Inflammatory macrophage treated with lipopolysaccharide for 1 hour (primary cell): ENCODE measurements at places on chromosomes 16 and 17.

DNA sequence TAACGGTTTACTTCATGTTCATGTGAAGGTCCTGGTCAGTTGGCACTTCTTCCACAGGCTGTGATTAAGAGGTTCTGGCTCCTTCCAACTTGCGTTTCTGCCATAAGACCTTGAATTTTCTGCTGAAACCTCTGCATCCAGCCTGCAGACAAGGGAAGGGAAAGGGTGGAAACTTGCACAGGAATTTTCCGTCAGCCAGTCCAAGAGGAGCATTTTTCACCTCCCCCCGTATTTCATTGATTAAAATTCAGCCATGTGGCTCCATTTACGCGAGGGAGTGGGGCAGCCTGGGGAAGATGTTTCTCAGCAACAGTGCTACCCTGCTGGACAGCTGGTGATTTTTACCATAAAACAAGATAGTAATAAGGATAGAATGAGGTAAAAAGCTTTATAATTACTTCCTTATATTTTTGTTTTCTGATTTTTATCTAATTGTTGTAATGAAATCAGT lies 101.5 kb upstream of the SMIM36 start:
- no peak for DNase-seq

DNA sequence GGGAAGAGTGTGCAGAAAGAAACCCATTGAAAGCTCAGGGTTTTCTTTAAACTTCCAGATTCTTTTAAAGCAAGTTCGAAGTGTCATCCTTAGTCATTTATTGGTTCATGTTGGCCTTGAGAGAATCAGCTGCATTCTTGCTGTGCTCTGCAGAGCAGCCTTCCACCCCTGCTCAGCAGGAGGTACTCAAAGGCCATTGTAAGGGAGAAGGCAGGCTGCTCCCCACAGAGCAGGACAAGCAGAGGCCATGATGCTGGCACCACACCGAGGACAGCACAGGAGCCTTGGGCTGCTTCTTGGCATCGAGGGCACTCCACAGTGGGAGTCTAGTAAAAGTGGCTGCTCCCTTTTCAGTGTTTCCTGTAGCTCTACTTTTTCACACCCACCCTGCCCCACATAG lies 29.6 kb downstream of the NMT1 start:
- no peak for DNase-seq

DNA sequence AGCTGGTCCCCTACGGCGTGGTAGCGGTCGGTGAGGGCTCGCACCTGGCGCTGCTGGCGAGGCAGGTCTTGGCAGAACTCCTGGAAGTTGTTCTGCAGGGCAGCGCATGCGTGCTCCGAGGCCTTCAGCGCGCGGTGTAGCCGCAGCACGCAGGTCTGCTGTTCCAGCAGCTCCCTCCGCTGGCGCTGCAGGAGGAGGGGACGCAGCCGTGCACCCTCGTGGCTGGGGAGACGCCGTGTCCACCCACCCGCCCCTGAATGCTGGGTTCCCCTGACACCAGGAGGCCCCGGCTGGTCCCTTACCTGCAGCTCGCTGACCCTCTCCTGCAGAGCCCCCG lies 12.2 kb downstream of the EVPL start:
- no peak for DNase-seq

GRCh38 chr16:12652924-12653323 lies 150.8 kb downstream of the CPPED1 start:
- no peak for DNase-seq

DNA sequence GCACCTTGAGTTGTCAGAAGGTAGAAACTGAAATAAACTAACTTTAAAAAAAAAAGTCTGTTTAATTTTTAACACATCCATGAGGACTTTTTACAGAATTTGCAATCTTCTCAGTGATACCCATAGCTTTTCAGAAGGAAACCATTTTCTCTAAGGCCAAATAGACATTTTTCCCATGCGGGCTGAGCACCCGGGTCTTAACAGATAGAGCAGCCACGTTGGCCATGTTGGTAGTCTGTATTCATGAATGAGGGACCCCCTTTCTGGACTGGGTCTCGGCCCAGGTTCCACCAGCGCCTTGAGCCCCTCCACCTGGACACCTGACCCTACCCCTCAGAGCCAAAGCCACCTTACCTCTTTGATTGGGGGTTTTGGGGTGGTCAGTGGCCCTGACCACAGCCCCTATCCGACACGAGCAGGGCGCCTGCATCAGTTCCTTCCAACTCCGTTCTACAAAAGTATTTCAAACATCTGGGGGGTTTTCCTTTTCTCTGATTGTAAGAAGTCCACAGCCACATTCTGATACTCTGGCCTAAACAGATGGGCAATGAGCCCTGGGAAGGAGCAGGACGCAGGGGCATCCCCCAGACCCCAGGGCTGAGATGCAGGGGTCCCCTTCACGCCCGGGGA lies 18.0 kb downstream of the CIBAR2 start:
- DNase-seq, result no peak

- no peak for DNase-seq
Measured at GRCh38 chr16:31217136-31217530, 198 bp upstream of the PYDC1 start.

- DNase-seq, result no peak
Measured at GRCh38 chr16:4240624-4241023, 1.3 kb downstream of the SRL start.

DNA sequence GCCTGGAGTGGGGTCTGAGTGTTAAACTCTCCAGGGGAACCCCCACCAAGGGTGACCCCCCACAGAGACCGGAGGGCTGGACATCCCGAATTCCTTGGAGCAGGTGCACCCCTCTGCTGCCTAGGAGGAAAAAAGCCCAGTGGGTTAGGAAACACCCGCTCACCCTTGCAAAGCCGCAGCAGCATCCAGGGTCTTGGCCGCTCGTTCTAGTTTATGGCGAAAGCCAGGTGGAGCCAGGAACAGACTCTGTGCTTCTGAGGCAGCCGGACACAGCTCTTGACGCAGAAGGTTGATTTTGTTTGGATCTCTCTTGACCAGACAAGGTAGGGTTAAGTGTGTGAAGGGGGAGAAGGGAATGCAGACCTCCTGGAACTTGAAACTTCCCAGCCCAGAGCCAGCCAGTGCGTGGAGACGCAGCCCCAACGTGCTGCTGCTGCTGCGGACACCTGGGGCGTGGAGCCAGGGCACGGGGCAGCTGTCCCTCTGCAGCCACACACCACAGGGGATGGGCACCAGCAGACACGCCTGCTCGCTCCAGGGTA lies 154.5 kb downstream of the LAT start:
- no peak for DNase-seq

DNA sequence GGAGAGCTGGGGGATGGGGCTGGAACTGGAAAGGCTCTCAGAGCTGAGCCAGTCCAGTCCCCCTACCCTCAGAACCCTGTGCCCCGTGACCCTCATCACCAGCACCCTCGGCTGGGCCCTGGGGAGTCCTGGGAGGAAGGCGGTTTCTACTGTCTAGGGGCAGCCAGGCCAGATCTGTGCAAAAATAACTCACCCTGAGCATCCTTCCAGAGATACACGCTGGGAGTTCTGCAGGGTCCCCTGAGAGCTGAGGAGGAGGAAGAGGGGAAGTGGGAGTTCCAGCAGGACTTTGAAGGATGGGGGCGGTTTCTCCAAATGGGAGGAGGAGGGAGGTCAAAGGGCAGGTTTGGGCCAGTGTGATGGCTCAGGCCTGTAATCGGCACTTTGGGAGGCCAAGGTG lies 5.0 kb upstream of the SLC4A1 start:
- no peak for DNase-seq

DNA sequence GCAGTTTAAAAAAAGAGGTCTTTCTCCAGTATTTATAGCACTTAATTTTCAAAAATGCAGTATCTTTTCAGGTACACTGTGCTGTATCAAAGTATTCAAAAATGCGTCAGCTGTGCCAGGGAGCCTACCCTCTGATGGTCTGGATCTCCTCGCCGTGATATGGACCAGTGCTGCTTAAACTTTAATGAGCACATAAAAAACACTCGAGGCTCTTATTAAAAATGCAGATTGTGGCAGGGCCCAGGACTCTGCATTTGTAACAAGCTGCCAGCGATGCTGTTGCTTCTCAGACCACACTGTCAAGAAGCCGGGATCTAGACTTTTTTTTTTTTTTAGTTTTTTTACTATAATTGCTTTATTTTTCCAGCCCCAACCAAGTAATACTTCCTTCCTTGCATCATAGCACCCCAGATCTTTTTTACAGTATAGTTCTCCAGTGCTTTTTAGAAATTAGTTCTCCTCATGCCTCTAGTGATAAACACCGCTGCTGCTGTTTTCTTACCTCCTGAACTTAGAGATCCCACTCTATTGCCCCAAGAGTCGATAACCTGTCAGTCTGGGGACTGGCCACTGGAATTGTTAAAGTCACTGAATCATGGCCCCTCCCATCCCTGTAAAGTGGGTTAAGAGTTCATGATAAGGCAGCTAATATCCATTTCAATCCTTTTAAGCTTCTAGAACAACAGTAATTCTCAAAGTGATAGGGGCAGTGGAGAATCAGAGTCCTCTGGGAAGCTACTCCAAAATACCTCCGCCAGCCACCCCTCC lies 1.6 kb upstream of the SMARCD2 start:
- no peak for DNase-seq

DNA sequence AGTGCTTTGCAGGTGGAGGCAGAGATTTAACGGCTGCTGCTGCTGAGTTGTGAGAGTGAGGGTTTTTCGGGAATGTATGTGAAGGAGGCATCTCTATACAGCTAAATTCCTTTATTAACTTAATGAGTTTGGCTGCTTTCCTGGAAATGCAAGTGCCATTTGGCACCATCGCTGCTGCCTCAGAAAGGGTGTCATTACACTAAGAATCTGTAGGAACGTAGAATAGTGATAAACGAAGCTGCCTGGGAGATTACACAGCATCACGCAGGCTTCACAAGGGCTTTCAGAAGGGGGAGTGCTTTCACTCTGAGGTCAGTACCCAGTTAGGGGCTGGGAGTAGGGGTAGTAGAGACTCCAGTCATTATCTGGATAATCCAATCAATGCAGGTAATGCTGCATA lies 14.1 kb upstream of the NLRP1 start:
- DNase-seq, result no peak

DNA sequence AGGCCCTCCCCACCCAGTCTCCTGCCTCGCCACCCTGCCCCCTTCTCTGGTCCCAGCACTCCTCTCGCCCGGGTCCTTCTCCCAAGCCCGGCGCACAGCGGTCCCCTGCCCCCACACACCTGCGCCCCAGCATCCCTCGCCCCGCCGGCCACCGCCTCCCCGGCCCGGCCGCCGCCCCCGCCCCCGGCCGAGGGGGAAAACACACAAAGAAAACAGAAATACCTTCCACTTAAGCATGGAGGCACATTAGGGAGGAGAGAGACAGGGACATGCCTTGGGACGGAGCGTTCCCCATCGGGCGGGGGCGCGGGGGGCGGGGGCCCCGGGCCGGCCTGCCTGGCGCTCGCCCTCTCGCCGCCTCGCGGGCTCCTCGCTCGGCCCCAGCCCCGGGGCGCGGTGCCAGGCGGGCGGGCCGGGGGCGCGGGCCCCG lies 326 bp downstream of the SRCIN1 start:
- DNase-seq, result no peak

GRCh38 chr16:82653550-82654511 lies 27.1 kb downstream of the CDH13 start:
- DNase-seq, result no peak

DNA sequence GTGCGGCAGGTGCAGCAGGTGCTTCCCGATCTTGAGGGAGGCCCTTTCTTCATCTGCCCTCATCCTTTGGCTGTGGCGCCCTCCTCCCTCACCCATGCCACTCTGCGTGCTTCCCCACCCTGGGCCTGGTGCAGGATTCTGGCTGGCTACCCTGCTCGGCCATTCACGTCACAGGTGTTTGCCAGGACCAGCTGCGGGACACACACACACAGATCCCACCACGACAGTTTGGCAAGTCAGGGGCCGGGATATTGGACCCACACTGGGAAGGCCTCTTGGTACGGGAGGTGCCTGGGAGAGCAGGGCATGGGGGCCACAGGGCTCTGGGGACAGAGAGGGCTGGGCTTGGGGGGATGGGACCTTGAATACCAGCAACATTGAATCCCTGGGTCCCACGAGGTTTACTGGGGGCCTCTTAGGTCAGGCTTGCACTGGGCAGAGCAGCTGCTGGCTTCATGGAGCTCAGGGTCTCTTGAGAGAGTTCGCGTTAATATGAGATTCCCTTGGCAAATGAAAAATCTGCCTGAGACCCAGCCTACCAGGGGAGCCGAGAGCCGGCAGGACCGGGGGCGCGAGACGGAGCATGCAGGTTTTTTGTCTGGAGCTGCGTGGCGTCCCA lies 15.1 kb downstream of the ADCY7 start:
- DNase-seq, result no peak

- no peak for DNase-seq
Measured at GRCh38 chr17:81635431-81635830, 1.5 kb downstream of the NPLOC4 start.

GRCh38 chr17:7323731-7324437 lies 5.3 kb downstream of the NEURL4 start:
- DNase-seq, result peak; percentile 71

DNA sequence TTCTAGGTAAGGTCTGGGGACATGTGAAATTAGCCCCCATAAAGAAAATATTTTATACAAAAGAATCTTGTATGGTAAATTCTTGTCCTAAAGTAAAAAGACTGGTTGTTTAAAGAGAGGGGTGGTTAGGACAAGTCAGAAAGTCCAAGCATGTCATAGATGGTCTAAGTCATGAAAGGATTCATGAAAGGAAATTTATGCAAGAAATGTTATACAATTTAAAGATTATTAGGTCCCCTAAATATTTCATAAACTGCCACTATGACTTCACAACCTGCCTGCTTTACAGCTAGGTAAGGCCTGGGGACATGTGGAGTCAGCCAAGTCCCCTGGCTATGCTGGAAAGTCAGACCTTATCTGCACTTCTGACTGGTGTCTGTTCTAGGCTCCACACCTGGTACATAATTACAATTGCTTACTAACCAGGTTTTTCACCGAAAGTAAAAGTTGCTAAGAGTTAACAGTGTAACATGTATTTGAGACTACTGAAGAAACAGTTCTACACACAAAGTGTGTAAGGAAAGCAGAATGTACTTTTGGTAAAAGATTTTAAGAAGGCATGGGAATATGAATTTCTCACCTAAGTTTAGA lies 17.0 kb downstream of the N4BP1 start:
- DNase-seq, result no peak

DNA sequence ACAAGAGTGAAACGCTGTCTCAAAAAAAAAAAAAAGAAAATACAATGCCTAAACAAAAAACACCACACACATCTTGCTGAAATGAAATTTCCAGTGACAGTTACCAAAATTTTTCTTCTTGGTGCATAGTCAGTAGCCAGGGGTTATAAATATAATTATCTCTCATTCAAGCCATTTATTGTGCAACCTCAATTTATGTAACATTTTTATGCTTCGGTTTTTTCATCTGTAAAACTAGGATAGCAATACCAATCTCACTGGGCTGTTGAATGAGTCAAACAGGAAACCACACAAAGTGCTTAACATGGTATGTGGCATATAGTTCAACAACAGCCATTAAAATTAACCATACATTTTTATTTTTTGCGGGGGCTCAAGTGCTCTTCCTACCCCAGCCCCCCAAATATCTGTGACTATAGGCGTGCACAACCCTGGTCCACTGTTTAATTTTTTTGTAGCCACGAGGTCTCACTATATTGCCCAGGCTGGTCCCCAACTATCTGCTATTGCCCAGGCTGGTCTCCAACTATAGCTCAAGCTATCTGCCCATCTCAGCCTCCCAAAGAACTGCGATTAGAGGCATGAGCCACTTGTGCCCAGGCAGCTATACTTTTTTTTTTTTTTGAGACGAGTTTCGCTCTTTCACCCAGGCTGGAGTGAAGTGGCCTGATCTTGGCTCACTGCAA lies 2.6 kb downstream of the COG4 start:
- peak; percentile 78 for DNase-seq

- no peak for DNase-seq
Measured at GRCh38 chr16:69039333-69039941, 66.0 kb upstream of the HAS3 start.

- DNase-seq, result peak; percentile 12
Measured at GRCh38 chr17:65850486-65850885, 289.0 kb upstream of the AXIN2 start.
